GM18507 (cell line): ENCODE measurements at places on chromosomes 2 and 18.

GRCh38 chr2:51812138-51812866 lies 780.4 kb upstream of the NRXN1 start:
- DNase-seq = no peak

- no peak for DNase-seq
Observed at GRCh38 chr18:24601585-24601984, 141.1 kb downstream of the HRH4 start.

DNA sequence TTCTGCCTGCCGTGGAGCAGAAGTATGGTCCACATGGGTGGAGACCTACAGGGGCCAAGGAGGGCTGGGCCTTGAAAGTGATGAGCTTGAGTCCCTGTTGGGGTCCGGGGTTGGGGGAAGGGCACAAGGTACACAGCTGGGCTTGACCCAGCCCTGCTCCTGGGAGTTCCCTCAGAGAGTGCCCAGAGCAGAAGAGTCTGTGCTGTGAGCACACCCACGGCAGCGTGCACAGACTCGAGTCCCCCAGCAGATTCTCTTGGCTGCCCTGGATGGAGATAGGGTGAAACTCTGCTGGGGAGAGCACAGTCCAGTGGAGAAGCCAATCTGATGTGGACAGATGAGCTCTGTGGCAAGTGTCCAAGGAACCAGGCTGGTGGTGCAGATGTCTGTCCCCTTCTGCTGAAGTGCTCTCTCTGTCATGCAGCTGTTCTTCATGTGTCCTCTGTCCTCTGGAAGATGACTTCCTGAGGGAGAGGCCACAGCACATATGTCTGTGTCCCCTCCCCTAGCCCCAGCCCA lies 27.5 kb downstream of the INPP4A start:
- DNase-seq = no peak

GRCh38 chr2:234974501-234975385 lies 22.9 kb downstream of the SH3BP4 start:
- no peak for DNase-seq

DNA sequence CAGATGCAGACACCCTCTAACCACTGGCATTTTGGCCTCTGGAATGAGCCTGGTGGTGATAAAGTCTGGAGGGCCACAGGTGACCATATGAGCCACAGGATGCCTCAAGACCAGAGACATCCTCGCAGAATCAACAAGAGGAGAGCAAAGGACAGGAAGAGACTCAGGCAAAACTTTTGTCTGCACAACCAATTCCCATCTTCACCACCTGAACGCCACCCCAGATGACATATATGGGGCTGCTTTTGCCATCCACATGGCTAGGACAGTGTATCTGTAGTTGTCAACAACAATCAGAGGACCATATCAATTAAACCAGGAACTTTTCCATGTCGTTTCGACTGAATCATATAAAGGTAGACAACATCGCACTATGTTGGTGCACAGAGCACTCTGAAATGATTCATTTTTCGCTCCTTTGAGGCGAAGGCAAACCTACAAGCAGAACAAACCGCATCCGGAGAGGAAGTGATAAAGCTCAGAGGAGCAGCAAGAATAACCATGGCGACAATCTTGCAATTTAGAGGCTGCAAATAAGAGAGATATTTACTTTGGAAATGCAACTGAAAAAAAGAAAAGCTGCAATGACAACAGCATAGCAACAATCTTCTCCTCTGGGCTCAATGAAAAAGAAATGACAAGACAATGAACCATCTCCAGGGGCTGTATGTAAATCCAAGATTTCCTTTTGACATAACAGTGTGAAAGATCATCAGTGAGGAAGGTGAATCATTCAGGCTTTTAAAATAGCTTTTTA lies 204.5 kb downstream of the ARL4C start:
- no peak for DNase-seq

GRCh38 chr2:113083296-113083695 lies 15.5 kb downstream of the IL1F10 start:
- no peak for DNase-seq
